A549 treated with CpdA at 1 μM for 4 hours (cell line): ENCODE measurements at places on chromosomes 11 and 22. TPM values are rescaled to one million over a fixed set of nuclear protein-coding genes. Genes with fewer than 3 reads are reported as not detected.

The LRP4 gene
- total RNA-seq = 6.6 to 9.0 TPM (median 8.3 TPM) in 5 replicates

The RIC3 gene
- 0.95 to 5.3 TPM (median 1.8 TPM) in 5 replicates for total RNA-seq

The DPAGT1 gene
- total RNA-seq = 30.9 to 46.9 TPM (median 43.8 TPM) in 5 replicates

The HORMAD2 gene
- not detected in 5 replicates for total RNA-seq

The PRR33 gene
- 0.02 TPM in 1 of 5 replicates, not detected in the others for total RNA-seq

The TBC1D22A gene
- total RNA-seq = 8.8 to 10.4 TPM (median 10.1 TPM) in 5 replicates

The SLC22A6 gene
- total RNA-seq = not detected in 5 replicates

The DMC1 gene
- total RNA-seq = 2.9 to 10.9 TPM (median 3.2 TPM) in 5 replicates

The CATSPER1 gene
- total RNA-seq = 1.2 to 2.0 TPM (median 1.3 TPM) in 5 replicates

The HIC2 gene
- total RNA-seq = 2.2 to 2.9 TPM (median 2.8 TPM) in 5 replicates
